Stimulated activated CD8-positive, alpha-beta memory T cell treated with anti-CD3 and anti-CD28 coated beads, Interleukin-7, amount 100 ng/mL, for 1 hour (primary cell): ENCODE measurements at places on chromosomes 7 and 10.

DNA sequence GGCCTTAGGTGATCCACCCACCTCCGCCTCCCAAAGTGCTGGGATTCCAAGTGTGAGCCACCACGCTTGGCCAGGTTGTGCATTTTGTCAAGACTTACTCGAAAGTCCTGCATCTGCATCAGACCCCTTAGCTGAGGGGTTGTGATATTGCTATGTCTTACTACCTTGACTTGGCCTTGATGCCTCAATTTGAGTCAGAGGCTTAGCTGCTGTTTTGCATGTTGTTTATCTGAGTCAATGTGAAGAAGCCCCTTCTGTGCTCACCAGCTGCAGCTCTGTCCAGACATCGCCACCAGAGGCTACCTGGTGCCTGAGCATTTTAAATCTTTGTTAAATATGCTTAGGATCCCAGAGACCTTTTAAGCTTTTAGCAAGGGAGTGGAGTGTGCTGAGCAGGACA, 18.1 kb downstream of the UBE2D4 start:
- no peak for DNase-seq

DNA sequence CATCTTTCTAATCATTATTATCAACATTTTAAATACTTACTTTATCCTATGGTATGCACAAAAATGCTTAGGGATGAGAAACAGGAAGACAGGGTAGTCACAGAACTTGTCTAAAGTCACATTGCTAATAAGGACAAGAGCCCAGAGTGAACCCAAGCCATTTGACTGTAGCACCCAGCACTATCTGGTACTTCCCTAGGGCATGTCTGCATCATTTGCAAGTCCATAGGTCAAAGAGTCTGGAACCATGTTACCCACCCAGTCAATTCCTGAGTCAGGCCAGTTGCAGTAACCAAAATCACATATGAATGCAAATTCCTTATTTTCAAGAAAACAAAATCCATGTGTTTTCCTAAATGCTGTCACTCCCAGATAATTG, 19.1 kb downstream of the ASAH2 start:
- DNase-seq: no peak

- no peak for DNase-seq
Observed at GRCh38 chr7:112064627-112065385, 141.4 kb downstream of the DOCK4 start.

DNA sequence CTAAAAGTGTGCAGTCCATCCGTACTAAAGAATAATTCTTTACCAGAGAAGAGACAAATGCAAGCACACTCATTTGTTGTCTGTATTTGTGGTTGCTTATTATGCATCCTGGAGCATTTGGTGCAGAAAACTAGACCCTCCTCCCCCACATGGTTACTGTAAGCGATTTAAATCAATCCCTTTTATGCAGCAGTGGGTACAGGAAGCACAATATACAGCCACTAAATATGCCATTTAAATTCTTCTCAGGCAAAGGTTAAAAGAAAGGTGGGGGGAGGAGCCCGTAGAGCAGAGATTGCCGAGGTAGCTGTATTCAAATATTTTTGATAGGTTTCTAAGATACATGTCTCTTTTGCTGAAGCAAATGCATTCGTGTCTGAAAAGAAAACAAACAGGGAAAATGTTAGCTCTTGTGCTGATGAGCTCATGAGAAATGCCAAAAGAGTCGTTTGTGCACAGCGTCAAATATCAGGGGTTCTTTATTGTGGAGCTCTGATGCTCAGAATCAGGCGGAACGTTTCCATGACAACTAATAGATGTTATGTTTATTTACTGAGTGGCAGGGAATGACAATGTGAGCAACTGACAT, 131.3 kb upstream of the NPVF start:
- DNase-seq: no peak

DNA sequence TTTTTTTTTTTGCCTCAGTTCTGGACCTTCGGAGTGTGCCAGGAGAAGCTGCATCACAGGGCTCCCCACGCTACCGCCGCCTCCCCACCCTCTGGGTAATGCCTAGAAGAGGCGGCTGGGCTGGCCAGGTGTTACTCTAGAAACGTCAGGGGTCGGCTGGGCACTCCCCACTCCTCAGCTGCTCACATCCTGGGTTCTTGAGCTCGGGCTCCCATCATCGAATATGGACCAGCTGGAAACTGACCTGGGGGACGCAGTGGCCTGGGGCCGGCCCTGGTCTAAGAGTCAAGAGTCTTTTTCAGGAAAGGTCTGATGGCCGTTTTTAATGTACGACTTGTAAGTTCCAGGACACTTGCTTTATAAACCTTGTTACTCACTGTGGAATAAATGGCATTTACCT, 326.5 kb downstream of the WDR37 start:
- DNase-seq: no peak

GRCh38 chr7:1520539-1521234, 9.8 kb upstream of the MAFK start:
- no peak for DNase-seq

DNA sequence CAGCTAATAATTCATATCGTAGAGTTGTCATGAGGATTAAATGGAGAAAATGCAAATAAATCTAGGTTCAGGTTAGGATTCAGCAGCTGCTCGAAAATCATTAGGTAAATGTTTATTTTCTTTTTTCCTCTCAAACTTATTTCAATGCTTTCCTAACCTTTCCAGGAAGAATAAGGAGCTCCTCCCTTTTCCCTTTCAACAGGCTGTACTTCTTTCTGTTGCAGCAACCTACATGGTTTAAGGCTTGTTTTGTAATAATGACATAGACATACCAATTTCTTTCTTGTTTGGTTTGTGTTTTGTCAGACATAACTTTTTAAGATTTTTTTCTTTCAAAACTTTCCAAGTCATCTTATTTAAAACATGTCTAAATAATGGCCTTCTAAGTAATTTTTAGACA, 18.2 kb downstream of the GPR141 start:
- DNase-seq: no peak

GRCh38 chr7:40306596-40306995, 171.8 kb downstream of the SUGCT start:
- no peak for DNase-seq

GRCh38 chr7:132317701-132318351, 258.4 kb downstream of the PLXNA4 start:
- DNase-seq: no peak

DNA sequence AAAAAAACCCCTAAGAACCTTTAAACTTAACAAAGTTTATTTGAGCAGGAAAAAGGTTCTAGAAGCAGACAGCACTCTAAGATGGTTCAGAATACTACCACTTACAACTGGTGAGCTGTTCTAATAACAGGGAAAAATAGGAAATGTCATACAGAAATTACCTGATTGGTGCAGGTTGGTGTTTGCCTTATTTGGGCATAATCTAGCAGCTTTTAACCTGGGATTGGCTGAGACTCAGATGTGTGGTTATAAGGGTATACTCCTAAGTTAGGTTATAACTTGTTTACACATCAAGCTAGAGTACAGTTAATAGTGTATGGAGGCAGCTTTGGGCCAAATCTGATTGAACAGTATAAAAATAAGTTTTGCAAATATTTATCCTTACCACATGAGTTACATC, 59.8 kb downstream of the MAPK8 start:
- no peak for DNase-seq

DNA sequence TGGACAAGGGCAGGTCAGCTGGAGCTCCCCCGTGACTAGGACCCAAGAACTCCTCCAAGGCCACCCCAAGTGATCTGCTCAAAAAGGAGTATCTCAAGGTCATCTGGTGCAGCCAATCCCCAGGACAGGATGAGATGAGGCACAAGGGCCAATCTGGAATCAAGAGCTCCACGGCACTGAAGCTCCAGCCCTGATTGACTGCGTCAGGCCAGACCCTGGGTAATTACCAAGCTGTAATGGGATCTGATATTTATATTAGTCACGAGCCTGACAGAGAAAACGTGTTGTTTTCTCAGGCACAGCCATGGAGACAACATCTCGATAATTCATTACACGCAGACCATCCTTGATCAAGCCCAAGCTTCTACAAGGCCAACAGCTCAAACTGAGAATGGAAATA, 4.2 kb downstream of the KCNMA1 start:
- DNase-seq: no peak

DNA sequence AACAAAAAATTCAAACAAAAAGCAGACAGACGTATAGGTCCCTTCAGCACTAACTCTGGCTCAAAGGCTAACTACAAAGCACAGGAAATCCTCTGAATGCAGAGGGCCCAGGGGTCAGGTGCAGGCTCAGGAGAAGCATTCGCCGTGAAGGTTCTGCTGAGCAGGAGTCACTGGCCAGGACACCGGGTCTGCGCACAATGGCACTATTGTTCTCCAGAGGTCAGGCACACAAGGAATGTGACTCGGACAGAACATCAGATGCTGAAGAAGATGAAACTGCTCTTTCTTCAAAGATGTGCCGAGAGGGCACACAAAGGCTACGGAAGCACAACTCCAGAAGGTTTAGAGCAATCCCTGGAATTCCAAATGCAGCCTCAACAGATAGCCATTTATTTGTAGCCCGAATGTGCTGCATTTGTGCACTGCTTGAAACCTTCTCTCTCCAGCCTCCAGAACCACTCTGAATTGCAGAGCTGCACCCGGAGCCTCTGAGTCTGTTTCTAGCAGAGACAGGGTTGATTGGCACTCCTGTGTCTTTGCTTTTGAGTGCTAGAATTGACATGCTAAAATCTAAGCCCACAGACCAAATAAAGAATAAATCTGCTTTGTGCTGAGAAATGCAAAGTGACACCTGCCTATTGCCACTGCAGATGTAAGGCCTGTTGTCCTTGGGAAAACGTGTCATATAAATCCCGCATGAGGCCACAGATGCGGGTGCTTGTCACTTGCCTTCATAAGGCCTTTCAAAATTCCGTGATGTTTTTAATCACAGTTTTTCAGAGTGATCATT, 85.4 kb upstream of the AFAP1L2 start:
- no peak for DNase-seq

- DNase-seq: no peak
Observed at GRCh38 chr7:133786401-133786937, 340.7 kb upstream of the LRGUK start.

GRCh38 chr7:129188892-129189660, 643 bp downstream of the SMO start:
- no peak for DNase-seq

DNA sequence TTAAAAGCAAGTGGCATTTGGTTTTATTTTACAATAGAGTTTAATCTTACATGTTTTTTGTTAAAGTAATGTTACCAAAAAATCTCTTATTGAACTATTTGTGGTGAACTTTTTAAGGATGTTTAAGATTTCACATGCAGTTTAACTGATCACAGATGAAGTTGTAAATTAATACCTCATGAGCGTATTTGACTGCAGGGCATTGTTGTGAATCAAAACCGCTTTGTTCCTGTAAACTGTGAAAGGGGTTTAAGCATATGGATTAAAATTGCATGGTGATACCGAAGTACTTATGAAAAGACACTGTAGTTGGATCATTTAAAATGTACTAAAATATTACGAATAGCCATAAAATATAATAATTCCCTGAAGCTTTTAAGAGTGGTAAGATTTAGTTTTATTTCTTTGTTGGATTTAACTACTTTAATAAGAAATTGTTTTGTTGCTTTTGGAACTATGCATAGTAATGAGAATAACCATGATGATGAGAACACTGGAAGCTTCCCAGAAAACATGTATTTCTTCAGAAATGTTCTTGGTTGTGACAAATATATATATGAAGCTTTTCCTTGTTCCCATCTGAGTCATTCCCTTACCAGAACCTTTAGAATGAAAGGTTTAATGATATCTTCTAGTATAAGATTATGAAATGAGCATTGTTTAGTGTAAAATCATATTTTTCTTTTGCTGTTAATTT, 131.3 kb downstream of the ADK start:
- DNase-seq: no peak

- no peak for DNase-seq
Observed at GRCh38 chr10:18303851-18304801, 163.9 kb downstream of the CACNB2 start.

- no peak for DNase-seq
Observed at GRCh38 chr10:85413570-85413969, 953.0 kb downstream of the GRID1 start.

- no peak for DNase-seq
Observed at GRCh38 chr7:86733783-86734182, 90.1 kb downstream of the GRM3 start.

- DNase-seq: no peak
Observed at GRCh38 chr10:114306116-114306973, 67.3 kb downstream of the VWA2 start.

DNA sequence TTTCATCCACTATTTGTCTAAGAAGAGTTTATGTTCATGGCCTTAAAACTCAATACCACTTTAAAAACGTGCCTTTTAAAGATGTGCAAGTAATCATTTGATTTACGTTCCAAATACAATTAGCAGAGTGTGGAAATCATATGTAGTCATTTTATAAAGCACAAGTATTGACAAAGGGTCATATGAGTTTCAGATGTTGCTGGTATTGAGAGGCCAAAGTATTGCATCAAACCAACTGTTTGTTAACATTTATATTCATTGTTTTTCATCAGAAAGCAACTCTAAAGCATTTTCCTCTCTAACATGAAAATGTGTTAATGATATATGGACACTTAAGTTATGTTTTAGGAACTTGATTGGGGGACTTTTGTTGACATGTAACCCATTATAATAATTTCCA, 11.5 kb upstream of the TSGA13 start:
- no peak for DNase-seq

GRCh38 chr10:5941579-5941978, 35.8 kb downstream of the IL15RA start:
- DNase-seq: no peak

- DNase-seq: no peak
Observed at GRCh38 chr10:100516847-100517246, 2.8 kb downstream of the SEC31B start.

GRCh38 chr10:5888843-5889623, 660 bp downstream of the ANKRD16 start:
- no peak for DNase-seq
